ENCODE measurements at places on chromosomes 1 and 21. TPM values are rescaled to one million over a fixed set of nuclear protein-coding genes. Genes with fewer than 3 reads are reported as not detected.

Gene HORMAD1
- not detected for total RNA-seq

Gene PLEKHN1
- total RNA-seq = 0.86 TPM

Gene PROK1
- total RNA-seq = not detected

Gene PAQR6
- total RNA-seq = 0.36 TPM

Gene L1TD1
- total RNA-seq = not detected

Gene ZNF648
- total RNA-seq = not detected

Gene ENTREP3
- 15.3 TPM for total RNA-seq

Gene EPHA10
- total RNA-seq = not detected

All from thoracic aorta endothelial cell (primary cell).